NCI-H2081 (cell line): ENCODE measurements at places on chromosomes 1 and 21.

GRCh38 chr1:25978403-25978802 is 19.5 kb downstream of the PAFAH2 start:
- no peak for DNase-seq

DNA sequence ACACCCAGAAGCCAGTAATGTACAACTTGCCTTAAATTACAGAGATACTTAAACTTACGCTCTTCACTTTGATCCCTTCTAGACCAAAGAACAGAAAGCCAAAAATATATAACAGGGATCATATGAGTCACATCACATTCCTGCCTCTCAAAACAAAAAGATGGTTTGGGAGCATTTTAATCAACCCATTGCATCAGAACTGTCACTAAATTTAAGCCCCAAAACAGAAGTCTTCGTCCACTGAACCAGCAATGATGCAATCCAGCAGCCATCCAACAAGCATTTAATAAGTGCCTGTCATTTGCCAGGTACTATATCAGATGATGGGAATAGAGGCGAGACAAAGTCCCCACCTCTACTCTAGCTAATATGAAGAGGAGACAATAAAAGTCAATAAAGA is 42.7 kb upstream of the GLIS1 start:
- DNase-seq, result no peak

DNA sequence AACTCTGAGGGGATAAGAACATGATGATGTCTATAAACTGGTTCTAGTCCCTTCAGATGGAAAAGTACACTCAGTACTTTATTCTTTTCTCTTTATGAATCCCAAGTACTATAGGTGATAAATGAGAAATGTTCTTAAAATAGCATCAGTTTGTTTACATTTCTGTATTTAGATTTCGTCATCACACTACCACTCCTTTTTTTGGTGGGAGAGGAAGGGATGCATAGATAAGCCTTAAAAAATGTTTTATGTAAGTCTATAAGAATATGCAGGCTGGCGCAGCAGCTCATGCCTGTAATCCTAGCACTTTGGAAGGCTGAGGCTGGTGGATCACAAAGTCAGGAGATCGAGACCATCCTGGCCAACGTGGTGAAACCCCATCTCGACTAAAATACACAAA is 144.8 kb downstream of the USP25 start:
- DNase-seq, result no peak

DNA sequence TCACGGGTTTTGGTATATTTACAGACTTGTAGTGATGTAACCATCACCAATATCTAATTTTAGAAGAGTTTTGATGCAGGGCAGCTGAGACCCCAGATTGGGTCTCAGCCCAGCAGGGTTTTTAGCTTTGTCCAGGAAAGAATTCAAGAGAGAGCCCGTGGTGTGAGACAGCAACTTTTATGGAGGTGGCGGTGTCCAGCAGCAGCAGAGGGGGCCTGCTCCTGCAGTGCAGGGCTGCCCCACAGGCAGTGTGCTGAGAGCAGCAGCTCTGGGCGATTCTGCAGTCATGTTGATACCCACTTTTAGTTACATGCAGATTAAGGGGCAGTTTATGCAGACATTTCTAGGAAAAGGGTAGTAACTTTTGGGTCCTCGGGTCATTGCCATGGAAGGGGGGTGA is 1.8 kb upstream of the EPHX1 start:
- no peak for DNase-seq

GRCh38 chr1:9426291-9426711 is 113.0 kb upstream of the SLC25A33 start:
- DNase-seq, result no peak

- peak; percentile 39 for DNase-seq
Observed at GRCh38 chr1:60746278-60746791, 336.0 kb upstream of the NFIA start.

DNA sequence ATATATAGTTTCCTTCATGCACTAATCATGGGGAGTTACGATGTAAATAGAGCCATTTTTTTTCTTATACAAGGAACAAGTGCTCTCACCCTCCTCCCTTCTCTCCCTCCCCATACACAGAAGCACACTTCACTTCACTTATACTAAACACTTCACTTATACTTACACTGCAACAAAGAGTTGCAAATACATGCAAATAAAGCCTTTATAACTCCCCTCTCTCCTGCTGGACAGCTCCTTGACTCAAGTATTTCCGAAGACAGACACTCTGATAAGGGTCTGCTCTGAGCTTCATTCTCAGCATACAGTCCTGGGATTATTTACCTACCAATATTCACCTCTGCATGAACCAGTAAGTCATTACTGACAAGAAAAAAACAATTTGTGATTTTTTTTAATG is 35.6 kb upstream of the ERG start:
- no peak for DNase-seq

- no peak for DNase-seq
Observed at GRCh38 chr1:235013512-235013911, 115.1 kb downstream of the TOMM20 start.

GRCh38 chr1:22611530-22611947 is 24.9 kb upstream of the C1QA start:
- no peak for DNase-seq

GRCh38 chr1:15958793-15959192 is 17.1 kb downstream of the ZBTB17 start:
- no peak for DNase-seq

DNA sequence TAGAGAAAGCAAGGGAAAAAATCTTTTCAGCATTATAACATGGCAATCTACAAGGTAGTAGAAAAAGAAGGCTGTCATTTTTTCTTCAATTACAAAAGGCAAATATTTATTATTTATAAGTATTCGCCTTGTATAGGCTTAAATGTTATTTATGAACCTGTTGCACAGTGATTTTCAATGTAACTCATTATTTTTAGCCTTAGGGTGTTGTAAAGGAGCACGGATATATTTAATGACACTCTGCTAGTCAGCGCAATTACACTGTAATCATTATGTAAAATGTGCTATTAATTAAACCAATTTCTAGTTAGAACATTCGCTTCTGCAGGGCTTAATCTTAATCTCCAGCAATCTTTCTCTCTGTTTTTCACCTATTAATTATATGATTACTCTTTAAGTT is 145.0 kb downstream of the ATG4C start:
- no peak for DNase-seq
